ENCODE measurements at places on chromosomes 2 and 18.

GRCh38 chr18:10258836-10259474 is 195.5 kb upstream of the APCDD1 start:
- no peak for ATAC-seq

DNA sequence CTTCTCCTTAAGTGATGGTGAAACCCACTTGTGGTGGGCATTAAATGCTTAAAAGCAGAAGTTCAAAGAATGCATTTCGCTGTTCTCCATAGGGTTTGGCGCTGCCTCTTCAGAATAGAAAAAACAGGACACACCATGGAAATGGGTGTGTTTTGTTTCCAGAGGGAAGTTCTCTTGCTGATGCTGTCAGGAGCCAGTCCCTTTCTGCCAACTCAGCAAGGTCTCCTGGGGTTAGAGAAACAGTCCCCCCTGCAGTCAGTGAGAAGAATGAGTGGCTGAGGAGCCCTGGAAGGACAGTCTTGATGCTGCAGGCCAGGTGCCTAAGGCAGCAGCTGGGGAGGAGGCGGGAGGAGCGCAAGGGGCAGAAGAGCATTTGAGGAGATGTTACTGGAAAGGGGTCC is 37.8 kb upstream of the ASAP2 start:
- no peak for ATAC-seq

DNA sequence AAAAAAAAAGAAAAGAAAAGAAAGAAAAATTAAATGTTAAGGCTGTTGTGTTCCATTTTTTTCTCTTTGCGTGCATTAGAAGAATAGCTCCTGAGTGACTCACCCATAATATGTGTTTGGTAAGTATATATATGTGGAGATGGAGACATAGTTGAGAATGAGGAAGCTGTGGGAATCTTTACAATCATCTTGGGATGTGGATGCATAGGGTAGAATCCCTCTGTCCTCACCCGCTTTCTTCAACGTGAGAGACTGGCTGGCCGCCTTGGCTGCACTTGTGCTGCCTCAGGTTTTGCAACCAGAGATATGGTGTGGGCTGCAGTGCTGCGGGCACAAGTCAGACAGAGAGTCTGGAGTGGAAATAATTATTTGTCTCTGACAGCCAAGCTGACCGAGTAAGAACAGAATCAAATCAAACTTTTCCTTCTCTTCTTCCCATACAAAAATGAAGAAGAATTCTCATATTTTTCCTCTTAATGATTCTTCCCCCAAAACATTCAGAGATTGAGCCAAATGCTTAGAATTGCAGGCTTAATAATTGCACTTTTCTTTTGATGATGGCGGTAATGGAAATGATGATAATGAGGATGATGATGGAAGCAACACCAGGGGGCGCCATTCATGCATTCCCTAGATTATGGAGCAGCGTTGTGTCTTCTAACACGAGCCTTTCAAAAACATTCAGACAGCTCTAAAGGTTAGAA is 48.5 kb downstream of the SERPINB7 start:
- no peak for ATAC-seq

GRCh38 chr2:65729246-65729645 is 296.8 kb upstream of the SPRED2 start:
- no peak for ATAC-seq

DNA sequence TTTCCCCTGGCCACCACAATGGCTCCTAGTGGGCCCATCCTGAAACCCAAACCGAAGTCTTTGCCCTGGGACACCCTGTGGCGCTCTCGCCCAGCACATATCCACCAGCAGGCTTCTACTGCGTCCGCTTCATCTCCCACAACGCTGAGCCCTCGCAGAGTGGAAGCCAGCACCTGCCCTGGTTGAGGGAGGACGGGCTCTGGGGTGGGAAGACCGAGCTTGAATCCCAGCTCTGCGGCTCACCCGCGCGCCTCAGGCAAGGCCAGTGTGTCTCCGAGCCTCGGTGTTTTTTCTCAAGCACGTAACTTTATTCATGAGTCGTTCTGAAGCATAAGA is 15.6 kb downstream of the KLF11 start:
- no peak for ATAC-seq

- no peak for ATAC-seq
These were observed 33.8 kb downstream of the PROC start for GRCh38 chr2:127451981-127452380.

- no peak for ATAC-seq
These were observed 602.2 kb downstream of the DSC3 start for GRCh38 chr18:30440351-30440750.

DNA sequence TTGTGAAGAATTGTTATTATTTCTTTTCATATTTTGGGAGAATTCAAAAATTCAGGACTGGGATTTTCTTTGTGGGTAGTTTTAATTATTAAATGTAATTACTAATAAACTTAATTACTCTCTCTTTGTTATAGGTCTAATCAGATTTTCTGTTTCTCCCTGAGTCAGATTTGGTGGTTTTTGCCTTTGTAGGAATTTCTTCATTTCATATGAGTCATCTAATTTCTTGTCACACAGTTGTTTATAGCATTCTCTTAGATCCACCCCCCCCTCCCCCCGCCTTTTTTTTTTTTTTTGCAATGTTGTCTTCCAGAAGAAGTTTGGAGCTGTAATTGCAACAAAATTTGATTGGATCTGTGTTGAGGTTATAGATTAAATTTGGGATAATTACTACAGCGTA is 26.0 kb upstream of the GALR1 start:
- ATAC-seq = peak; percentile 64

DNA sequence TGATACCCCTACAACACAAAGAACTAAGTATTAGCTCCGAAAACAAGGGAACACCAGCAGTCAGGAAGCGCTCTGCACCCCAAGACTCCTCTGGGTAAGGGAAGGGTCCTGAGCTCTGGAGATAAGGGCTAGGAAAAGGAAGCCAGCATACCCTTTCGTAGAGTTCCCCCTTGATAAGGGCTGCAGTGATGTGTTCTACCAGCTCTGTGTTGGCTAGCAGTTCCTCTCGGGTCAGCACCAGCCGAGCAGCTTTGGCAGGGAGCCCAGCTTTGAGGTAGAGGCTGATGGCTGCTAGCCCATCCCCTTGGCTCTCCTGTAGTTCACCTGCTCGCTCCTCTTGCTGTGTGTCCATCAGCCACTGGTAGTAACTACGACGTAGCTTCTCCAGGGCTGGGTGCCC is 18.9 kb downstream of the KRTCAP3 start:
- ATAC-seq = no peak

DNA sequence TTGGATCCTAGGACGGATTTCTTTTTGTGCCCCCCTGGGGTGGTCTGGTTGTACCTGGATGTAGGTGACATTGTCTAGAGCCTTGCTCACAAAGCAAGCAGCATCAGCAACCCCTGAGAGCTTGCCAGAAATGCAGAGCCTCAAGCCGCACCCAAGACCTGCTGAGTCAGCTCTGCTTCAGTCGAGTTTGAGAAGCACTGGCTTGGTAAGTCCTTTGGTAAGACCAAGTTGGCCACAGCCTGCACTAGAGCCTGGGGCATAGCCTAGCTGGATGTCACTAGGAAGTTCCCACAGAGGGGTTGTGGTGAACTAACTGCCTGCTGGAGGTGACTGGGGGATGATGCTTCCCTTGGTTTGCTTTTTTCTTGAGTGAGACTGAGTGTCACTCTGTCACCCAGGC is 6.2 kb downstream of the ABCG5 start:
- no peak for ATAC-seq

GRCh38 chr2:189521699-189522434 is 58.7 kb downstream of the SLC40A1 start:
- no peak for ATAC-seq

DNA sequence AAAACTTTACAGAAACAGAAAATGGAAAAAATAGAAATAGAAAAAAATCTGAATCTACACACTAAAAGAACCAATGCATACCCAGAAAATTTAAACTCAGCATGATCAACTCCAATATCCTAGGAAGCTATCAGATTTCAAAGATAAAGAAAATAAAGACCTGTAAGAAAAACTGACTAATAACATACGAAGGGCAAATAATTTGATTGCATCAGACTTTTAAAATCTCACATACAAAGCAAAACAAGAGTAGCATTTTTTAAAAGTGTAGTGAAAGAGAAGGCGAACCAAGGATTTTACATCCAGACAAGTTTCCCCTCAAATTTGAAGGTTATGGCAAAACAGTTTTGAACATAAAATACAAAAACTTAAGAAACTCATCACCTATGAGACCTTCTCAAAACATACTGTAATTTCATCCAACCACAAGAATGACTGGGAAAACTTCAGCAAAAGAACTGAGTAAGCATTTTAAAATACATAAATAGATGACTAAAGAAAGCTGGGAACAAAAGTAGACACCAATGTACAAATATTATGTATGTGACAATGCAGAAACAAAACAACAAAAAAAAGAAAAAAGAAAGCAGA is 54.8 kb downstream of the NBAS start:
- no peak for ATAC-seq

GRCh38 chr2:78020491-78020890 is 498.3 kb upstream of the LRRTM4 start:
- ATAC-seq = no peak

DNA sequence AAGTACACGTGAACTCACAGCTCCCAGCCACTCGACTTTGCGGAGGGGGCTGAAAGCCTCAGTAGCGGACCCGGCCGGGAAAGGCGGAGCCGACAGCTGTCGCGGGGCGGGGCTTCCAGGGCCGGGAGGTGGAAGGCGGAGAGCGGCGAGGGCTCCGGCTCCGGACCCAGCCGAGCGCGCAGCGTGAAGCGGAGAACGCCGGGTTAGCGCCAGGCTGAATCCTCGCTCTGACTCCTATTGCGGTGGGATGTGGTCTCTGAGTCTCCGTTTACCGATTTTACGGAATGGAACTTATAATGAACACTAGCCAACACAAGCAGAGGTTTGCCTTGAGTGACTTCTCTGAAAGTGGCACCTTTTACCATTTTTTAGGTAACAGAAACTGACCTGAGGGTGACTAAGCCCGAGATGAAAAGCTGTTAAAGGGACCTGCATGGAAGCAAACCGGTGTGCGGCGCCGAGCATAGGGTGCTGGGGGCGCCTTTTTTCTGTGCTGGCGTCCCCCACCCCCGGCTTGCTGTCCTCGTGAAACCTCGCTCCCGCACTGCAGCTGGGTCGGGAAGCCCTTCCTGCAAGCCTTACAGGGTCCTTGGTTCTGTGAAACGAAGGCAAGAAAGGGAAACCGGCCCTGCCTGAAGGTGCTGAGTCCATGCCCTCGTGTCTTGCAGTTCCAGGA is 72.9 kb downstream of the EN1 start:
- ATAC-seq = peak; percentile 55

DNA sequence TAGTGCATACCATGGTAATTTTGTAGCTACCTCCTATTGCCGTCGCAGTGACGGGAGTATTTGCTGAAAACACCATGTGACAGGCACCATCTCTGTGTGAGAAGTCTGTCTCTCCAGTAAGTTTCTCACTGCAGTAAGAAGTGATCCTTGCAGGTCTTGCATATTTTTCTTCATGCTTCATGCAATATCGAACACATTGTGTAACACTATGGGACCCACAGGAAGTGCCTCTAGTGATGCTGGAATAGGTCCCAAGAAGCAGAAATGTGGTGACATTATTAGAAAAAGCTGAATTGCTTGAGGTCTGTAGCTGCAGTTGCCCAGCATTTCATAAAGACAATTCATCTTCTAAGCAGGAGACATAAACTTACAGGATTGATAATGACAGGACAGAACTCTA is 167.6 kb downstream of the DCDC2C start:
- no peak for ATAC-seq

GRCh38 chr2:43057026-43057741 is 169.2 kb downstream of the ZFP36L2 start:
- ATAC-seq = no peak

DNA sequence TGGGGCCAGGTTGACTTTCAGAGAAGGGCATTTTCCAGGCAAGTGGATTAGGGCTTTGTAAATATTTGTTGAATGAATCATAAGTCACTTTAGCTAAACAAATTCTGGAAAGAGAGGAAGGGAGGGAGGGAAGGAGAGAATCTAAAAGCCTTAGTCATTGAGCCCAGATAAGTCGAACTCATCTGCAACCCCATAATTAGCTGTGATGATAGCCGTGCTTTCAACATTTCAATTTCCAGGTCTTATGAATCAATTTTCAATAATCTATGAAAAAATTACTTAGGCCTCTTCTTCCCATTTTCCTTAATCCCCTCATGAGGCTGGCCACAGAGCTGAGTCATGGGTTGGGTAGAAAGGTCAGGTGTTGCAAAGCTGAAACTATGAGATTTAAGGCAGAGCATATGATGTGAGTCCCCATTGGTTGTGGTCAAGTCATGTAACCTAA is 111.9 kb upstream of the MAPRE2 start:
- ATAC-seq = no peak

DNA sequence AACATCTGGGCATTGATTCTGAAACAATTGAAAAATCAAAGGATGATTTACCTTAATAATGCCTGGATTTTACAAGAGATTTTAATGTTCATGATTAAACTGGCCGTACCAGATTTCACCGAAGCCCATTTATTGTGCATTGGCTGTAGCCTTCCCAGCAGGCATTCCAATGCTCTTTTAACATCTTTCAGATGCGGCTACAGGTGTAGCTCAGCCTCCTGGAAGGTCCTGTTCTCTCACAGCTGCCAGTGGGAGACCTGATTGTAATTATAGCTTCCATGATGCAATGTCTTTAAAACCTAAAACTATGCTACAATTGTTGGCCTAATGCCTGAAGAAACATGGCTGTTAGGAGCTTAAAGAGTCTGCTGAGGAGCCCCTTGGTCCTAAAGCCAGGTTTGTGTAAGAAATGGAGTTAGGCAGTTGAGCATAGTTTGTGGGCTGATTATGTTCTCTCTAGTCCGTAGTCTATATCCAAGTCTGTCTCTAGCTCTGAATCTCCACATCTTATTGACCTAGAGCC is 147.4 kb downstream of the CERS6 start:
- ATAC-seq = no peak

DNA sequence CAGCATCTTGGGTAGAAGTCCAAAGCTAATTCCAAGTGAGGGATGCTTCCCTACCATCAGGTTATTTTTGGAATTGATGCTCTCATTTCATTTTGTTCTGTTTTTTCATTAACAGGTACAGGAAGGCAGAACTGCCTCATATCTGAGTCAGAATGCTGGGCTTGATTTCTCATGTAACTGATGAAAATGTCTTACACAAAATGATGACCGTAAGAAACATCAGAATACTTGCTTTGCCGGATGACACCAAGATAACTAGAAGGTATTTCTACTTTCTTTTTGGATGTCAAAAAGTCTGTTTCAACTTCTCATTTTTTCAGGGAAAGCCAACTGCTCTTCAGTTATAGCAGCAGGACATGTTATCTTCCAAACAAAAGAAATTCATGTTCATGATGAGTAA is 62.6 kb downstream of the ETAA1 start:
- ATAC-seq = no peak

DNA sequence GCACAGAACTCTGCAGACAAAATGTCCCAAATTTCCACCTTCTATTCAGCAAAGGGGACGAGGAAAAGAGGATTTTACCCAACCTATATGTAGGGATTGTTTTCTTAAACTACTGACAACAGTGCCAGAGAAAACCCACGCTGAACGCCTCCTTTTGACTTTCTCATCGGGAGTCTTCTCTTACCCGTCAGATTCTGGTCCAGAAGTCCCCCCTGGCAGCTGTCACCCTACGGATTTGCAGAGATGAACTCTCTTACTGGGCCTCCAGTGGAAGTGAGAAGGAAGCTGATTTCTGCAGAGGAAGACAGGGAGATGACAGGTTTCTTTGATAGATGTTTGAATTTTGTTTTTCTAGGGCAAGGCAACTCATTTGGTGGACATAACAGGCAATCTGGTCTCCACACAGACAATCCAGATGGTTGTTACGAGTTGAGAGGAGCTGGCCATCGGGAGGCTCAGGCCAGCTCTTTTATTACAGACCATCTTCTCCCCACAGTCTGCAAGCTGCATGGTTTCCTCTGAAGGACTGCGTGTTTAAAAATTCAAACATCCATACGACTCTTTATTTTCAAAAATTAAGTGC is 804.3 kb downstream of the RNF144A start:
- no peak for ATAC-seq

Measured in activated T-helper 17 cell treated with anti-CD3 and anti-CD28 coated beads, Interleukin-2, amount 50 U/mL, for 72 hours (primary cell).